ENCODE measurements at places on chromosomes 7 and 10.

DNA sequence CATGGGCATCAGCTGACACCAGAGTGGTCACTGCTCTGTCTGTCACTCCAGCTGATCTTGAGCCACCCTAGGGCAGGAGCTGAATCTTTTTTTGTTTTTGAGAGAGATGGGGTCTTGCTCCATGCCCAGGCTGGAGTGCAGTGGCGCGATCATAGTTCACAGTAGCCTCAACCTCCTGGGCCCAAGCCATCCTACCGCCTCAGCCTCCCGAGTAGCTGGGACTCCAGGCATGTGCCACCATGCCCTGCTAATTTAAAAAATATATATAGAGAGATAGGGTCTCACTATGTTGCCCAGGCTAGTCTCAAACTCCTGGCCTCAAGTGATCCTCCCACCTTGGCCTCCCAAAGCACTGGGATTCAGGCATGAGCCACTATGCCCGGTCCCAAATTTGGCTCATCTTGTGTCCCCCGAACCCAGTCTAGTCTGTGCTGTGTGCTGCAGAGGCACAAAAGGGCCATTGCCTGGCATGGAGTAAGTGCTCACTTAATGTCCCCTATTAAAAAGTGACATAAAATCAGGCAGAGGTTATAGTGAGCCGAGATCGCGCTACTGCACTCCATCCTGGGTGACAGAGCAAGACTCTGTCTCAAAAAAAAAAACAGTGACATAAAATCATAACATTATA, 8.1 kb upstream of the FZD9 start:
- DNase-seq: no peak

- no peak for DNase-seq
Observed at GRCh38 chr10:29569795-29570194, 65.0 kb downstream of the SVIL start.

- DNase-seq: no peak
Observed at GRCh38 chr7:142498364-142498763, 240.5 kb upstream of the PRSS58 start.

- no peak for DNase-seq
Observed at GRCh38 chr10:100939763-100940344, 27.1 kb downstream of the SLF2 start.

- DNase-seq: no peak
Observed at GRCh38 chr7:22885797-22886261, 63.2 kb upstream of the TOMM7 start.

DNA sequence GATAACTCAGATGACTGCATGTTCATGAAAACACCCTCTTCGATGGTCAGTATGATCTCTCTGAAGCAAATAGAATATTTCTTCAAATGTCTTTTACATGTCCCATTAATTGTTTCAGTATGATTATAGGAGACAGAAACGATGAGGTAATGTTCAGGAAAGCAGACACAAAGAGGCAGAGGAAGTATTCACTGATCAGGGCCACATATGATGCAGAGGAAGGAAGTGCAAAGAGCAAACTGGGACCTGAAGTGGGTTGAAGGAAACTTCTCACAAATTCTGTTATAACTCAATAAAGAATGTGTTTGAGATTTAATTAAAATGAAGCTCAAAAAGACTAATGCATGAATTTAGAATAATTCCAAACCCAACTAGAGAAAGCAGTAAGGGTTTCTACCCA, 70.5 kb downstream of the TES start:
- DNase-seq: no peak

DNA sequence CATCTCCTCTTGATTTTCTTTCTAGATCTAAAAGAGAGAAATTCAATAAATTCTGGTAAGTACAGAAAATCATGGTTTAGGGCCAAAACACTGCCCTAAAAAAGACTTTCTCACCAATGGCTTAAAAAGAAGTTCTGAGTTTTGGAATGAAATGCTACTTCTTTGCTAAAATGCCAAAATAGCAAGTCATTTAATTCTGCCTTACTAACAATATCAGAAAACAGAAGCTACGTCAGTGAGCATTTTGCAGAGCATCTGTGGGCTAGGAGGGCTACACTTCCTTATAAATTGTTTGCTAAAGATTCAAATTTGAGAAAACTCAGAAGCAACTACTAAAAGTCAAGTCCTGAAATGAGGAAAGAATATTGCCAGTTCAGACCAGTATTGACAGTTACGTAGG, 560.8 kb upstream of the CELF2 start:
- DNase-seq: no peak

GRCh38 chr7:30173058-30173897, 38.5 kb downstream of the MTURN start:
- peak; percentile 67 for DNase-seq

DNA sequence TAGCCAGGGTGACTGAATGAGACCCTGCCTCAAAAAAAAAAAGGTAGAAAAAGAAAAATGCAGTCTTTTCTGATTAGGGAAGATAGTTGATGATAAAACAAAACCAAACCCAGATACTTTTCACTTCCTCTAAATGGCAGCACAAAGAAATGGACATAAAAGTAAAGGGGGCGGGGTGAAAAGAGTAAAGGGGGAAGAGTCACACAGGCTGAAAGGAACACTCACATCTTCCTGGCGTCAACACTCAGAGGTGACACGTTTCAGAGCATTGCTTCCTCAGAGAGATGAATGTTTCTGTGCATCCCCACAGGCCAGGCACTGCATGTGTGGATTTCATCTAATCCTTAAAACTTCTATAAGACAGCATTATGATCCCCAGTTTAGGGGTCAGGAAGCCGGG, 81.2 kb downstream of the HIPK2 start:
- no peak for DNase-seq

GRCh38 chr10:59007307-59008025, 169.0 kb upstream of the PHYHIPL start:
- DNase-seq: no peak

- no peak for DNase-seq
Observed at GRCh38 chr10:116708877-116709276, 33.5 kb downstream of the HSPA12A start.

DNA sequence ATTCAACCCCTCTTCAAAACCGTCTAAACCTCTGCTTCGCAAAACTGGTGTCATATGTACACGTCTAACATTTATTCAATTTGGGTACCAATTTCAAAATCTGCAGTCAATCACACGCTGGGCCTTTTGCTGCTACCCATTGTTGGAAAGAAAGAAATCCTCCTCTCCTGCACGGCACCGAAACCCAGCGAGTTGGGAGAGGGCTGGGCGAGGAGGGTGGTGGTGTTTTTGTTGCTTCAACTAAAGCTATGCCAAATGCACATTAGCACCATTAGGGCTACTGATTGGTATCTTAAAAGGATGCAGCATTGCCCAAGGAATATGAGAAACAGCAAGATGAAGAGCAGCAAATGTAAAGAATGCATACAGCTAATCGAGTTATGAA, 7.8 kb downstream of the EBF3 start:
- no peak for DNase-seq
